ENCODE measurements at places on chromosomes 12 and 14. TPM values are rescaled to one million over a fixed set of nuclear protein-coding genes. Genes with fewer than 3 reads are reported as not detected.
A peak's percentile ranks its signal among the peaks of the same experiment; 100 is the strongest.

DNA sequence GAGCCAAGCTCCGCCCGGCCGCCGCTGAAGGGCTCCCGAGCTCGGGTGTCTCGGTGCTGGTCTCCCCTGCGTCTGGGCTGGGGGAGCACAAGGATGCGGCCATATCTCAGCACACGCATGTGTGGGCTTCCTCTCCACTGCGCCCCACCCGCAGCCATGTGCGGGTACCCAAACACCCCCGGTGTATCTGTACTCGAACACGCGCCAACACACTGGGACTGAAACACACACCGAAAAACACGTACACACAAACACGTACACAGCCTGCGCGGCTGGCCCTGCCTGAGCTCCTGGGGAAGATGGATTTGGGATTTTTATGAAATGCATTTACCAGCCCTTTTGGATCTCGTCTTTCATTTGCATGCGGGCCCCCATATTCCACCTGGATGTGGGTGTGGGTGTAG lies 897 bp upstream of the TBX3 start:
- DNase-seq: no peak

DNA sequence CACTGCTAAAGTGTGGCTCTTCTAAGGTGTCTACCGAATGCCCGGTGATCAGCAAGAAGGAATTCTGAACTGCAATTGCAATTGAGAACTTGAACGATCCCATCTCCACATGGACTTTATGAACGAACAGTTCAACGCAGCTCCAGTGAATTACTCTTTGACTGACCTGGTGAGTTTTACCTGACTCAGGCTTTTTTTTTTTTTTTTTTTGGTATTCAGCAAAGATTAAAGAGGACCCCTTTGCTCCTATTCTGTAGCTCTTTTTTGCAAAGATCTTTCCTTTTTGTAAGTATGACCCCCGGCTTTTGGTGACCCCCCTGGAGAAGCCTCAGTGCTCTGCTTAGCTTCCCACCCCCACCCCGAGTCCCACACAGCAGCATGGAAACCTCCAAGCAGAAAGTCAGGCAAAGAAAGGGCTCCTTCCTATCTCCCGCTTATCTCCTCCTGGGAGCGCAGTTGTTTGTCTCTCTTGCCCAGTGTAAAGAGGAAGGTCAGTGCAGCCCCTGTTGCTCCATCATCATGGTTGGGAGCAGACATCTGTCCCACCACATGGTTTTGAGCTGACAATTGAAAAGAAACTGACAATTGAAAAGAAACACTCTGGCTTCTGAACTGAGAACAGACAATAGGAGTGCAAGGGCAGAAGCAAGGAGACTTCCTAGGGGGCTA lies 72.1 kb upstream of the DIO3 start:
- DNase-seq: no peak

- DNase-seq: no peak
These were observed 233.2 kb upstream of the AMIGO2 start for GRCh38 chr12:47312808-47313426.

GRCh38 chr14:97281741-97282140 lies 484.6 kb downstream of the VRK1 start:
- no peak for DNase-seq

GRCh38 chr12:78559416-78559815 lies 305.2 kb upstream of the SYT1 start:
- no peak for DNase-seq

DNA sequence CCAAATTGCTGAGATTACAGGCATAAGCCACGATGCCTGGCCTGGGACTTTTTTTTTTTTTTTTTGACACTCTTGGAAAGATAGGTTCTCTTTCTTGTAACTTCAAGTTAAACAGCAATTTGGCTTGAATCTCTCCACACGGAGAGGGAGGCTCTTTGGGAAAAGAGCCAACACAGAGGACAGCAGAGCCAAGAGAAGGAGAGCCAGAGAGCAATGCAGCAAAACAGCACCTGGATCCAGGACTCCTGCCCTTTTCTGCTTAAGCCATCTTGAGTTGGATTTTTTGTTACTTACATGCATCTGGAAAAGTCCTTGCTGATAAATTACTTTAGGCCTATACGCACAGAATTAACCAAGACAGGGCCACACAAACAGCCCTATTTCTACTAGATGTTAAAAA lies 176.8 kb downstream of the APAF1 start:
- DNase-seq: no peak

DNA sequence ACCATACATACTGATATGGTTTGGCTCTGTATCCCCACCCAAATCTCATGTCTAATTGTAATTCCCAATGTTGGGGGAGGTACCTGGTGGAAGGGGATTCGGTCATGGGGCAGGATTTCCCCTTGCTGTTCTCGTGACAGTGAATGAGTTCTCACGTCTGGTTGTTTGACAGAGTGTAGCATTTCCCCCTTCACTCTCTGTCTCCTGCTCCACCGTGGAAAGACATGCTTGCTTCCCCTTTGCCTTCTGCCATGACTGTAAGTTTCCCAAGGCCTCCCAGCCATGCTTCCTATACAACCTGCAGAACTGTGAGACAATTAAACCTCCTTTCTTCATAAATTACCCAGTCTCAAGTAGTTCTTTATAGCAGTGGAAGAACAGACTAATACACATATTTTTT lies 28.8 kb upstream of the DTX1 start:
- no peak for DNase-seq

DNA sequence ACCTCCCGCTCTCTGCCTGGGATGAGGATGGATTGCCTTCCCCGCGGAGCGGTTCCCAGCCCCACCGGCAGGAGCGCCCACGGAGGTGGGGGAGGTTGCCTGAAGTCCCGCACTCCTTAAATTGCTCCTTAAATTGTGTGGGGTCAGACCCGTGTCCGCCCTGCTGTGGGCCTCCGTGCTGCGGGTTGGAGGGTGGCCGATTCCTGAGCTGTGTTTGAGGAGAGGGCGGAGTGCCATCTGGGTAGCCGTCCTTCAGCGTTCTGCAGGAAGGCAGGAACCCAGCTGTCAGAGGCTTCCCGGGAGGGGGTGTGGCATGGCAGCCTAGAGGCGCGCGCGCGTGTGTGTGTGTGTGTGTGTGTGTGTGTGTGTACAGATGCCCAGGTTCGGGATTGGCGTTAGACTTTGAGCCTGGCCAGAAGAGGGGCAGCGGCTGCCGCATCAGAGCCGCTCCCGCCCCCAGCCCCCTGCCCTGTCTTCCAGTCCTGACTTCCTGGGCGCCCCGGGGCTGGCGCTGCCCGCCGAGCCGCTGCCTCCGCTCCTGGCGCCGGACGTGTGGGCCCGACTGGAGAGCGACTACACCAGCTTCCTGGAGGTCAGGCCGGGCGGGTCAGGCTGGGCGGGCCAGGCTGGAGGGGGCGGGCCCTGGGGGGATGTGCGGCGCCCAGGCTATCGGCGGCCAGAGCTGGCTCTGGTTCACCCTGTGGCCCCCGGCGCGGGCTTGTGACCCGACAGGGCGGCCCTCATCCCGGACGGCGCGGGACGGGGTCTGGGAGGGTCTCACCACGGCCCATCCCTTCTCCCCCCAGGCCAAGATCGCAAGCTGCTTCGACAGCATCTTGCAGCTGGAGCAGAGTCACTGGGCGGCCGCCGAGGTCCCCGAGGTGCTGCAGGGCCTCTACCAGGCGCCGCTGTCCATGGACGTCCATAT lies 9.2 kb downstream of the EXOC3L4 start:
- peak; percentile 46 for DNase-seq

Gene KCNH3
- 0.44 TPM for total RNA-seq

Gene KRT73
- not detected for total RNA-seq

Gene PPP1R1A
- 13.1 TPM for total RNA-seq

Gene C2CD5
- 48.1 TPM for total RNA-seq

Gene GLRX5
- 76.2 TPM for total RNA-seq

Gene GPR135
- 1.6 TPM for total RNA-seq

Gene SLC5A8
- 0.07 TPM for total RNA-seq

Gene SMARCD1
- 150 TPM for total RNA-seq

Gene SLC17A8
- 0.26 TPM for total RNA-seq

Data from WTC11 (cell line).